Stimulated activated CD8-positive, alpha-beta memory T cell treated with anti-CD3 and anti-CD28 coated beads, Interleukin-7, amount 100 ng/mL, for 1 hour (primary cell): ENCODE measurements at places on chromosomes 2 and 18.

DNA sequence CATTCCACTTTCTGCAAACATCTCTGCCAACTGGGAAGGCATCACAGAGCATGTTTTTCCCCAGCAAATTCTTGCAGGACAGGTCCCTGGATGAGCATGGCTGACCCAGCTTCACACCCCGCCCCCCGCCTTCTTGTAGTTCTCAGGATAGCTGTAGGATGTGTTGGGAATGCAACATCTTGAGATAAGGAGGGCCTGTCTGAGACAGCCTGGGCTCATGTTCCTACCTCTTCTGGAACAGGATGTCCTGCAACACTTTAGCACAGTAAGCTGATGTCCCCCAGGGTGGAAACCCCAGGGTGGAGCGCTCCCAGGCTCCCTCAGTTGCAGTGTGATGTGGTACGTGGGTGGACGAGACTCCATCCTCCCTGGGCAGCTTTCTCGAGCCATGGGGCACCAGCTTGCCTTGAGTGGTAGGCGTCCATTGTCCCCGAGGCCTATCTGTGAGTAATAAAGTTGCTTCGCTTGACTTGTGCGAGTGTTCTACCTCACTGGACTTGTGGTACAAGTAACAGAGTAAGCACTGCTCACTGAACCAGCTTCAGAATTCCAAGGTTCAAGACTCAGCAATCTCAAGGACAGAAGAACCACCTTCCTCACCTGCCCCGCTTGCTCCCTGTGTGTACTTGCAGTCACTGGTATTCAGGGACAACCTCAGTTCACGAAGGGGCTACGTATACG lies 48.6 kb downstream of the EMX1 start:
- DNase-seq: no peak

GRCh38 chr18:986051-986450 lies 81.4 kb downstream of the ADCYAP1 start:
- DNase-seq: no peak

DNA sequence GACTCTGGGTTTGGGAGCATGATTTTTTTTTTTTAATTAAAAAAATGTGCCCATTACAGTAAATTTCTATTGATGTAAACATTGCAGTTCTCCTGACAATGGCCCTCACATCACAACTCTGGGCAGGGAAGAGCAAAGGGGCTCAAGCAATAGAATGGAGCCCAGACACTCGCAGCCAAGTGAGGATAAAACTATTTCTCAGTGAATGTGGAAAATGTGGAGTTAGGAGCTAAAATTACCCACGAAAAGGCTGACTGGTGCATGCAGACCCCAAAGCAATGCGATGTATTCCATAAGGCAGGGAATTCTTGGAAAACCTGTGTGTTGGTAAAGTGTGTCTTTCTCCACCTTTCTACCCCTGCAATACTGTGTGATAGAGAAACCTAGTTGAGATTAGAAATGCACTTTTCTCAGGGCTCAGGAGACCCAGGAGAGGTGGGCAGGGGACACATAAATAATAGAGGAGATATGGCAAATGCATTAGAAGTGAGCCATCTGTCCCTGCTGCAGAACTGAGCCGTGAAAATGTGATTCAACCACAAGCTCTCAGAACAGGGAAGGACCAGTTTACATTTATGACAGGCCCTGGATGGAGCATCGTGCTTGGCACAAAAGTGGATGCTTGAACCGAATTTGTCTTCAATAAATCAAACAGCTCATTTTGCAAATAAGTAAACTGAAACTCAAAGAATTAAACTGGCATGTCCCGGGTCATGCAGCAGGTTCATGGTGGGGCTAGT lies 100.1 kb downstream of the MYCN start:
- no peak for DNase-seq

GRCh38 chr2:55771612-55772011 lies 78.0 kb upstream of the PNPT1 start:
- no peak for DNase-seq

- no peak for DNase-seq
Observed at GRCh38 chr2:33441235-33441810, 35.1 kb upstream of the RASGRP3 start.

- no peak for DNase-seq
Observed at GRCh38 chr2:241558532-241559322, at the start of gene BOK. TSS of gene BOK (plus strand) at chr2:241558745. CDS start at chr2:241559484, 739 bp downstream.

- no peak for DNase-seq
Observed at GRCh38 chr2:239394346-239394945, 6.4 kb downstream of the HDAC4 start.

DNA sequence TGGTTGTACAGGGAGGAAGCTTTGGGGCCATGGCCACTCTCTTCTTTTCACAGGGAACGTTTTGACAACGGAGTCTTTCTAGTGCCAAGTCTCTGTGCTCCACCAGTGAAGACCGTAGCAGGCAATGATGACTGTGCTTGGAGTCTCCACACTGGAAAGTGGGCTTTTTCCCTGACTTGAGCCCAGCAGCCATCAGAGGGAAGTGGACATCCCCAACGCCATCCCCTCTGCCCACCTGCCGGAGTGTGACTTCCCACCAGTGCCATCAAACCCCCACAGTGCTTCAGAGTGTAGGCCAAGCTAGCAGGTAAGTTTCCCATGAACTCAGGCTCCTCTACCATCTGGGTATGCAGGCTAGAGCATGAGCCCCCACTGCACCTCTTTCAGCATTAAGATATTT lies 78.7 kb downstream of the APOB start:
- no peak for DNase-seq

DNA sequence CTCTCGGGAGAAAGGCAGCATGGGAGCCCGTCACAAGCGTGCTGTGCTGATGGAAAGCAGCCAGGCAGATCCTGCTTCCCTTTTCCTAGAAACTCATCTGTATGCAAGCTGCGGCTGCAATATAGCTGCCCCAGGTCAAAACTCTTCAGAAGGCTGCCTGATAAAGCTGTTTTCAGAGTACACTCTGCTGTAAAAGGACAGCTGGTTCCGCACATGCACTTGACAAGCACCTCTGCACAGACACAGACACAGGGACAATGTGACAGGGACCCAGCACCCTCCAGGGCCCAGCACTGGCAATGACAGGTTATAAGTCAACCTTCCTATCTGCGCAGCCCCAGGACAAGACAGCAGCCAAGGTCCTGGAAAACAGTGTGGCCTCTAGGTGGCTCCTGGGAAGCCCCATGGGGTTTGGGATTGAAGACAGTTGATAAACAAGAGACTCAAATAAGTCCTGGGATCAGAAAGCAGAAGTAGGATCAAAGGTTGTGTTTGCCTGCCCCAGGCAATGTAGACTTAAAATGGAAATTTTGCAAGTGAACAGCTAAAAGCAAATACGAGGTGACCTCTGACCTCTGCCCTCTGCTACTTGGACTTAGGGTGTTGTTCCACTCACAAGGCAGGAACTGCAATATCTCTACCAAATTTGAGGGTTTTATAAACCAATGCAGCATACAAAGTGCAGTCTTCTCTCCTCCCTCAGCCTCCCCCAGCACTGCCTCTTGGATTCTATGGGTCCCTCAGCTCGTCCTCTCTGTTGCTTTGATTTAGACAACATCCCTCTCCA lies 16.9 kb downstream of the SLC66A2 start:
- DNase-seq: no peak

- no peak for DNase-seq
Observed at GRCh38 chr2:229520691-229521096, 193.7 kb downstream of the DNER start.

DNA sequence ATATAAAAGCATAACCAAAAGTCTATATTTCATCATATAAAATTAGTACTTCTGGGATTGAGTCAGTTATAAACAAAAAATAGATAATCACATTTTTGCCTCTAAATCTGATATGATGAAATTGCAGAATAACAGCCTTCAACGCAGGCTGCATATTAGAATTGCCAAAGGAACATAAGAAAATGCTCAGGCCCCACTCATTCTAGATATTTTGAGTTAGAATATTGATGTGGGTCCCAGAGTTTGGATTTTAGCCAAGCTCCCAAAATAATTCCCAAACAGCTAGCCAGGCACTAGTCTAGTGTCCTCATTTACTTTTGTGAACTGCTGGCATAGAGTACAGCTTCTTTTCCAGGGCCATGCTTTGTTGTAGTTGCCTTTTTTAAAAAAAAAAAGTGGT lies 63.5 kb downstream of the ZDBF2 start:
- no peak for DNase-seq

GRCh38 chr18:3596637-3597384 lies 146.8 kb downstream of the TGIF1 start:
- DNase-seq: no peak
